ENCODE measurements at places on chromosomes 16 and 17. TPM values are rescaled to one million over a fixed set of nuclear protein-coding genes. Genes with fewer than 3 reads are reported as not detected.

WFDC1 gene
- total RNA-seq: not detected

SUPT4H1 gene
- total RNA-seq: 45.8 TPM

PPY gene
- total RNA-seq: not detected

DNA sequence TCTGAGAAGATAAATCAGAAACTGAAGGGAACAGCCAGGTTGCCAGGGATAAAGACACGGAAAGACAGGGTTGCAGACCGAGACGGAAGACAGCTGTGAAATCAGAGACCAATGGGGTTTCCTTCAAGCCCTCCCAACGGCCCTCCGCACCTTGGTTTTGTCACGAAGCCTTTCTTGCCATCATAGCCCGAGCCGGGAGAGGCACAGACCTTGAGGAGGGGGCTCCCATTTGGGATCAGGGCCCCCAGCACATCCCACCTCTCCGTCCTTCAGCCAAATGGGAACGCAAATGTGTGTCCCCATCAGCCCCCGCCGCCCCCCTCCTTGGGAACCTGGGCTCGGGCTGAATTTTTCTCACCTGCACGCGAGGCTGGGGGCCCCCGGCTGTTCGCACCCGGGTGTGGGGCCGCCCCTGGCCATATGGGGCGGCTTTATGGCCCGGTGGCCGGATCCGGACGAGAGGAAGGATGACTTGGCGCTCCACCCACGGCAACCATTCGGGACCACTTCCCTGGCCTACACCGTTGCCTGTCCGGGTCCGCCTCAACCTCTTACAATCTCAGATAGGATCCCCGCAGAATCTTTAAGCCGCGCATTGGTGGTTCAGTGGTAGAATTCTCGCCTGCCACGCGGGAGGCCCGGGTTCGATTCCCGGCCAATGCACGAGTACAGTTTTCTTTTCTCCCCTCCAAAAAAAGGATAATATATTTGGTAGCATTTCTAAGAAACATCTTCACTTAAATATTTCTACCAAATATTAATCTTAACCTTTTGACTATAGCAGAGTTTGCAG lies 1.4 kb upstream of the HES7 start:
- DNase-seq: no peak

GRCh38 chr17:37489197-37490001 lies at the start of gene DUSP14:
TSS of gene DUSP14 (plus strand) at chr17:37489891. CDS start at chr17:37512273, 22,382 bp downstream.
- no peak for DNase-seq

DNA sequence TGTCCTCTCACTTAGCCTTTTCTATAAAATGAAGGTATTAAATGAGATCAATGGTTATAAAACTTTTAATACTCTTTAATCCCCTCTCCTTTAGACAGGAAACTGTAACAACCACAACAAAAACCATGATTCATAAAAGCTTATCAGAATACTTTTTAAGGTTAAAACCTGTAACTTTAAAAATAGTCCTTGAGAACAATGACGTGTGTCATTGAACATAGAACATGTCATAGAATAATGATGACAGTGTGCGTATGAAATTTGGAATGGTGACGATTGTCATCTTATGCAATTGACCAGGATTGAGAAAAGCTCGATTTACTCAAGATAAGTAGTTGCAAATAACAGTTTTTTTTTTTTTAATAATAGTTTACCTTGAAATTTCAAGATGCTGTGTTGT lies 94.1 kb downstream of the PLCG2 start:
- no peak for DNase-seq

GRCh38 chr16:81841722-81842121 lies 62.6 kb downstream of the PLCG2 start:
- DNase-seq: no peak
